Naive thymus-derived CD4-positive, alpha-beta T cell (primary cell): ENCODE measurements at places on chromosomes 1 and 21.

DNA sequence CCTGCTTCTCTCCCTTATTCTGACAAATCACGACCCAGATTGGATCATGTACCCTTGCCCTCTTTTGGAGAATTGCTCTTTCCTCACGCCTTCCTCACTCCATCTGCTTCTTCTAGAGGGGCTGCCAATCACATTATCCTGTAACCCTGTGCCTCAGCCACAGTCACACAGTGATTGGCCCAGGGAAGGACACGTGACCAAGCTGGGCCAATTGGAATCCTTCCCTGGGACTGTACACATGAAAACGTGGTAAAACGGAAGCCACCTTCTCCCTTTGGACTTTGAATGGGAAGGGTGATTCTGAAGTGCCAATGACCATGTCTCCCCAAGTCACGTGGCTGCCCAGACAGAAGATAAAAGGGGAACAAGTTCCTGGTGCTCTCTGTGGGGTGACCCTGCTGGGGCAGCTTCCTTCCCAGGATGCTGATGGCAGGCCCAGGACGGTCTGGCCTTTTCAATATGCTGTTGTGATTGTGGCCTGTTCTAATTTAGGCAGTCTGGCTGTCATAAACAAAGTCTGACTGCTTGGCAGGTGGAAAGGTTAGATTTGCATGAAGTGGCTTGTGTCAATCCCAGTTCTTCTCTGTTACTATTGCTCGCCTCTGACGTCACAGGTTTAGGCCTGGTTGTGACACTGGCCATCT lies 92.9 kb downstream of the UBIAD1 start:
- no peak for DNase-seq

DNA sequence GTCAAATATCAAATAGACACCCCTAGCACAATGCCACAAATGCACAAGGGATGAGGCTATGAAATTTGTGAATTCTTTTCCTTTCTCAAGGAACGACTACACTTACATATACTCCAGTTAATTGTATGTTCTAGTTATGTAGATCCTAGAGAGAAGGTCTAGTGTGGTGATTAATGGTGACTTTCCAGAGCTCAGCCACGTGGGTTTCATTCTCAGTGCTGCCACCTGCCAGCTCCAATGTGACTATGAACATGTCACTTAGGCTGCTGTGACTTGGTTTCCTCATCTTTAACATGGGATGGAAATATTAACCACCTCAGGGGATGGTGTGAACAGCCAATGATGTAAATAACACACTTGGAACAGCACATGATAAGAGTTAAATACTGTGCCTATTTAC lies 138.3 kb downstream of the APP start:
- DNase-seq, result no peak

DNA sequence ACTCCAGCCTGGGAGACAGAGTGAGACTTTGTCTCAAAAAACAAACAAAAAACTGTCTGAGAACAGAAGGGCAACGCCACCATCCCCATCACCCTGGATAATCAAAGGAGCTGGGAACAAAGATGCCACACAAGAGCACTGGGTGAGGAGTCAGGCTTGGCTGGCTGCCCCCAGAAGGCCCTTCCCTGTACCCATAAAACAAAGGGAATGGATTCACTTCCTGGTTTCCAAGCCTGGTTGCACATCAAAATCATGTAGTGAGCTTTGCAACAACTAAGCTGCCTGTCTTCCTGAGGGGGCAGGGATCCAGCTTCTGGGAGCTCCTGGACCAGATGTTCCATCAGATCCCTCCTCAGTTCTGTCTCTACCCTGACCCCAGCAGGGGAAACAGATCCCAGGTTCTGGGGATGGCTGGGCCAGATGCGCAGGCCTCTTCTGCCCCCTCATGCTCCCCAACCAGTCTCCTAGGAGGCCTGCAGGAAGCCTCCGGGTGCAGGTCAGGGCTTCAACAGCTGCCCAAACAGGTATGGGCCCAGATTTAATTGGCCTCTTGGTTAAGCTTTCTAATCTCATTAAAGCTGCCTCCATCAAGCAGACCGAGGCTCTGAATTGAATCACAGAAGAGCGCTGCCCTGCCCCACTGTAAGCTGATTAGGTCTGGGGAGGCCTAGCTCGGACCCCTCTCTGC lies 97.8 kb downstream of the MRPL37 start:
- no peak for DNase-seq

DNA sequence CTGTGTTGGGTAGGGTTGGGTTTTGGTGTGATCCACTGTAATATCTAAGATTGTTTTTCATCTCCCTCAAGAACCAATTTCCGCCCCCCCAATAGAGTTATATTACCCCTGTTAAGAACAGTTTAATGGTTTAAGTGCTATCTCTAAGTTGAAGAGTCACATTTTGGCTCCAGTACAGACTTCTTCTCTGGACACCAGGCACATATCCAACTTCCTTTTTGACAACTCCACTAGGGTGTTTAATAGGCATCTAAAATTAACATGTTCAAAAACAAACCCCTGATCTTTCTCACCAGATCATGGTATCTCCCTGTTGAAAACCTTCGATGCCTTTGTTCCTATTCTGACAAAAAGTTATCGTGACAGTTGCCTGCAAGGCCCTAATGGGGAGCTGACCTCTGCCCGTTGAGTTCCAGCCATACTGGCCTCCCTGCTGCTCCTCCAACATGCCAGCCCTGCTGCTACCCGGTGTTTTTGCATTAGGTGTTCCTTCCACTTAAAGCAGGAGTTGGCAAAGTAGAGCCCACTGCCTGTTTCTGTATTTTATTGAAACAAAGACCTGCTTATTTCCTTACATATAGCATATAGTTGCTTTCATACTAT lies 18.6 kb downstream of the USP24 start:
- DNase-seq, result no peak

DNA sequence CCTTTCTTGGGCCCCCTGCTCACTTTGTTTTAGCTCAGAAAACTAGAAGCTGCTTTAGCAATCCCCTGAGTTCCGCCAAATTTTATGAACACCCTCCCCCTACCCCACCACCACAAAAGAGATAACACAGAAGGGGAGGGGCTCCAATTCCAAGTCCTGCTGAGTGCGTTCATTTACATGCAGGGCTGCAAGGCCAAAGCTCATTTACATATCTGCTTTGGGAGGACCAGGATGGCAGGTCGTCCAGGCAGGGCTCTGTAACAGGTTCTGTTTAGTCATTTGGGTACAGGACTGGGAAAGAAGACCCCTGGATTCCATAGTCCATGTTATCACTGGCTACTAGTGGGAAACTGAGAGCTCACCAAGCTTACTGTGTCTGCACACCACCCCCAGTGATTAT lies 35.9 kb upstream of the KIF21B start:
- DNase-seq, result no peak

GRCh38 chr1:50272912-50273311 lies 150.3 kb downstream of the DMRTA2 start:
- no peak for DNase-seq

DNA sequence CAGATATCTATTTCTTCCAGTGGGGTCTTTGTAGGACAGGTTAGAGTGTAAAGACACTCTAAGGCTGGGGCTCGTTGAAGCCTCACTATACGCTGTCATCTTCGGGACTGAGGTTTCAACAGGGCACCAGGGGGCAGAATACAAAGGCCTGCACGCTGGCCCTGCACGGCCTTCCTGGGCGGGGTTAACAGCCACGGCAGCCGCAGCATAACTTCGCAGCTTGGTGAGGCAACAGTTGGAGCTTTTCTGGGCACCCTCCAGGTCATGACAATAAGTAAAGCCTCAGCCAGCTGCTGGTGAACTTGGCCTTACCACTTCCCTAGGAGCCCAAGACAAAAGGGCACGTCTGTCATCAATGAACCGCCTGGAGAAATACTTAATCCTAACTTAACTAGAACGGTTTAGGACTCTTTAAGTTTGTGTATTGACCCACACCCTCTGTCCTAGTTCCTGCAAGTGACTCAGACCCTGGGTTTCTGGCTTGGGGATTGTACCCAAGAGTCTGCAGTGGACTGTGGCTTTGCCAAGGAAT lies 2.3 kb upstream of the RUNX1 start:
- peak; percentile 83 for DNase-seq

GRCh38 chr1:78044796-78045562 lies 787 bp upstream of the GIPC2 start:
- DNase-seq, result no peak

DNA sequence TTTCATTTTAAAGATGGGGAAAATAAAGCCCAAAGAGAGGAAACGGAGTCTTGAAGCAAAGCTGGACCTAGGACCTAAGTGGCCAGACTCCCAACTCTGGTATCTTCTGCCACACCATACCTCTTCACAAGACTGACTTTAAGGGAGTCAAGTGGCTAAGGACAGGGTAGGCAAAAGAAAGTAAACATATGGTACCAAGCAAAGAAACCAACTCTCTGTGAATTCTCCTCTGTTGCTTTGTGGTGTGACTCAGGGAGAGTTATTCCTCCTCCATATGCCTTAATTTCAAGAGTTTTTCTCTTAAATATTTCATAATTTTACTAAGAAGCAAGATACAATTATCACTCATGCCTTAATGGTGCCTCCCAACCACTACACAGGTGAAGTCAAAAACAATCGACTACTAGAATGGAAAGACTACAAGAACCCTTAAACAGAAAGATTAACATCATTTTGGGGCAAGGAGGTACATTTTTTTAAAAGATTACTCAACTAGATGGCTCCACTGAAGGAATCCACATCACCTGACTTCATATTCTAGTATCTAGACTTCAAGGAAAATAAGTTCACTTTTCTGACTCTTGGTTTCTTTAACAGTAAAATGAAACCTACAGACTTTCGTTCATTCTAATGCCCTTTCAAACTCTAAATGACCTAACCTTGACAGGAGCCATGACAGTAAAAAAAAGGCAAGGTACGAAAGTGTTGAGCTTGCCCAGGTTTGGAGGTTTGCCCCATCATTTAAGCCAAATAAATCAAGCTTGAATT lies 44.2 kb downstream of the LUZP1 start:
- no peak for DNase-seq
